Activated T-helper 17 cell treated with anti-CD3 and anti-CD28 coated beads, Interleukin-2, amount 50 U/mL, for 72 hours (primary cell): ENCODE measurements at places on chromosomes 4 and X. TPM values are rescaled to one million over a fixed set of nuclear protein-coding genes. Genes with fewer than 3 reads are reported as not detected.
A peak's percentile ranks its signal among the peaks of the same experiment; 100 is the strongest.

CSAG2 gene
- not detected for total RNA-seq

FUNDC2 gene
- 72.1 TPM for total RNA-seq

PCGF3 gene
- 34.4 TPM for total RNA-seq

HSD17B13 gene
- not detected for total RNA-seq

DNA sequence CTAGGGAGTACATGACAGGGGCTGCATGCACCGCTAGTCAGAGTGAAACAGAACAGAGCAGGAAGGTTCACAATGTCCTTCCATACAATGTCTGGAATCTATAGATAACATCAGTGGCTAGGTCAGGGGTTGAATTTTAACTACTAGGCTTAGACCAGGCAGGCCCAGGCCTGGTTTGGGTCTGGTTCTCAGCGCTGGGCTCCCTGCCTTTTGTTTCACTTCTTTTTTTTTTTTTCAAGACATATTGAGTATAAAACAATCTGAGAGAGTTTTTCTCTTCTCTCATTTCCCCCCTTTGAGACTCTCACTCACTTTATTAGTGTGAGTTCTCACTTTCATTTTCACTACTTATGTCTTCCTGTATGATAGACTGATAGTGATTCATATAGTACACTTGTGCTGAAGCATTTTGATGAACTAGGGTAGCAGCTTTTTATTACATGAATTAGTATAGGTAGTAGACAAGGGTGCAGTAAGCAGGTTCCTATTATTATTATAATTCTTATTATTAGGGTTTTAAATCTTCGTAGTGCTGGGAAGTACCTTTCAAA lies 120.0 kb upstream of the ZDHHC15 start:
- peak; percentile 61 for ATAC-seq

DNA sequence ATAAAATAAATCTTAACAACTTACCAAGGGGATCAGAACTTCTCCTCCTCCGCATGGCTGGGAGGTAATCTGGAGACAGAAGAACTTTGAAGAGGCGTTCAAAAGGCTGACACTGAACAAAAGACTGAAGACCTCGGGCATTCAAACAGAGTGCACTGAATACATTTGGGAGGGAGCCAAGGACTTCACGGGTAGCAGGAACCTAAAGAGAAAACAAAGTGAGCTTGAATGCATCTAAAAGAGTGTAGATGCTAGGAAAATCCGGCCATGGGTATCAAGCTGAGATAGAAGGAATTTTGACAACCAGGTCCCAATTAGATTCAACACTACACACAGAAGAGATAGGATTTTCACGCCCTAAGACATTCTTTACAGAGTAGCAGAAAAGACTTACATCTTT lies 69.6 kb downstream of the HUWE1 start:
- ATAC-seq: no peak

DNA sequence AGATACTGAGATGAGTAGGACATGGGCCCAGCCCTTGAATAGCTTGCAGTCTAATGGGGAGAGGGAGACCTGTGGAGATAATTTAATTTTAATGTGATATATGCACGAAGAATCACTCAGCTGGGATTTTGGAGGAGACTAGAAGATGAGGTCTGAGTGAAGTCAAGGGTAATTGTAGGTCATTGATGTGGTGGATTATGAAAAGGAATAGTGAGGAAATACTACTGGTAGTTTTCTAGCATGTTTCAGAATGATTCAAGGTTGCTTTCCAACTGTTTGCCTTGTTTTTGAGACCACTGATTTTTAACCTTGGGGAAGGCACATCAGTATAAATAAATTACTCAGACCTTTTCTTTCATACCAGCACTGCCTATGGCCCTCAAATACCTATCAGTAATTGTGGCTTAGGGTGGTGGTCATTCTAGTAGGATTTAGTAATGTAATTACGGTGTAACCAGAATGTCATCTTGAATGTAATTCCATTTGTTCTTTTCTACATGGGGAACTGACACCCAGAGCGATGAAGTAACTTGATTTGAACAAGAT lies 25.6 kb downstream of the PTTG2 start:
- peak; percentile 28 for ATAC-seq

- ATAC-seq: no peak
Observed at GRCh38 chr4:88908003-88908402, 149.0 kb downstream of the FAM13A start.

- no peak for ATAC-seq
Observed at GRCh38 chrX:28847423-28847822, 260.2 kb downstream of the IL1RAPL1 start.

DNA sequence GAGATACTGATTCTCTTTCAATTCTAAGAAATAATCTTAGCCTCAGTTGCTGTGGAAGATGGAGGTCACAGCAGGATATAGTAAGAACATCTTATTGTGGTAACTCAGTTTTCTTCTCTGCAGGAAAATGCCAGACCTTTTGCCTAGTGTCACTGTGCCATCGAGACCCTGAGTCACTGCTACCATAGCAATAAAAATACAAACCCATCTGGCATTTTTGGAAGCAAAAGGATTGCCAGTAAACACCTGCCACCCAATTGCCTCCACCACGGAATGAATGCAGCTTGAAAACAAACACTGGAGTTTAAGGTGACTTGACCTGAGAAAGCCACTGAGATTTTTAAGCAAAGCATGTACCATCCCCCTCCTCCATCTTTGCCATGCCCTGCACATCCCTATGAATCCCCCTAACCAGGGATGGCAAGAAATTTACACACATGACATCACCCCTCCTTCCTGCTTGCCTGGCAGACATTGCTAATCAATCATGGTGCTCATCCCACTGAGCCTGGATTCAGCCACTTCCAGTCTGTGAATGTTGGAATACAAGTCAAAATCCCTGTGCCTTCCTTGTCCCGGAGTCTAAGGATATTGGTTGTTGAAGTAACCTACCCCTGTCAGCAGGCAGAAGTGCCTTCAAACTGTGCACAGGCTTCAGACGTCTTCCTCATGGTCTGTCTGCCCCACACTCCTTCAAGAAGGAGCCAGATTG lies 59.6 kb upstream of the MAMLD1 start:
- ATAC-seq: no peak

GRCh38 chr4:161717084-161717483 lies 446.7 kb downstream of the FSTL5 start:
- ATAC-seq: no peak

- ATAC-seq: no peak
Observed at GRCh38 chr4:150310159-150310895, 232.1 kb downstream of the DCLK2 start.

GRCh38 chr4:11297201-11297600 lies 131.5 kb downstream of the HS3ST1 start:
- peak; percentile 44 for ATAC-seq

GRCh38 chrX:77768787-77769186 lies 17.2 kb downstream of the ATRX start:
- no peak for ATAC-seq
